ENCODE measurements at places on chromosomes 5 and 9.
A peak's percentile ranks its signal among the peaks of the same experiment; 100 is the strongest.

- DNase-seq: no peak
These were observed 162.9 kb upstream of the DAB2 start for GRCh38 chr5:39587675-39588074.

DNA sequence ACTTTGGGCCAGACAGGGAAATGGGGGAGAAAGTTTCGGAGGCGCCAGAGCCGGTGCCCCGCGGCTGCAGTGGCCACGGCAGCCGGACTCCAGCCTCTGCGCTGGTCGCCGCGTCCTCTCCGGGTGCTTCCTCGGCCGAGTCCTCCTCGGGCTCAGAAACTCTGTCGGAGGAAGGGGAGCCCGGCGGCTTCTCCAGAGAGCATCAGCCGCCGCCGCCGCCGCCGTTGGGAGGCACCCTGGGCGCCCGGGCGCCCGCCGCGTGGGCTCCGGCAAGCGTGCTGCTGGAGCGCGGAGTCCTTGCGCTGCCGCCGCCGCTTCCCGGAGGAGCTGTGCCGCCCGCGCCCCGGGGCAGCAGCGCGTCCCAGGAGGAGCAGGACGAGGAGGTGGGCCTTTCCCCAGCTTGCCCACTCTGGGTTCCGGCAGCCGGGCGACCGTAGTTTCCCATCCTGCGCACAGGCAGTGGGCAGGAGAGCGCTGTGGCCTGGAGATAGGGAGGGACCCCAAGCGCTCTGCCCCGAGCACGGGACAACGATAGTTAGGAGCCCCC, 516 bp downstream of the MAST4 start:
- DNase-seq: peak; percentile 74

- DNase-seq: peak; percentile 80
These were observed 22.7 kb upstream of the QSOX2 start for GRCh38 chr9:136268318-136268717.

GRCh38 chr9:112332977-112333638, at the start of gene PTBP3:
PTBP3 (minus strand) TSS chr9:112333619; CDS start chr9:112297865, 35,754 bp downstream.
- DNase-seq: peak; percentile 90

GRCh38 chr9:88544245-88544644, 9.3 kb downstream of the NXNL2 start:
- no peak for DNase-seq

GRCh38 chr9:13941714-13942113, 372.2 kb downstream of the NFIB start:
- no peak for DNase-seq

- no peak for DNase-seq
These were observed 73.8 kb downstream of the MED27 start for GRCh38 chr9:132005899-132006298.

DNA sequence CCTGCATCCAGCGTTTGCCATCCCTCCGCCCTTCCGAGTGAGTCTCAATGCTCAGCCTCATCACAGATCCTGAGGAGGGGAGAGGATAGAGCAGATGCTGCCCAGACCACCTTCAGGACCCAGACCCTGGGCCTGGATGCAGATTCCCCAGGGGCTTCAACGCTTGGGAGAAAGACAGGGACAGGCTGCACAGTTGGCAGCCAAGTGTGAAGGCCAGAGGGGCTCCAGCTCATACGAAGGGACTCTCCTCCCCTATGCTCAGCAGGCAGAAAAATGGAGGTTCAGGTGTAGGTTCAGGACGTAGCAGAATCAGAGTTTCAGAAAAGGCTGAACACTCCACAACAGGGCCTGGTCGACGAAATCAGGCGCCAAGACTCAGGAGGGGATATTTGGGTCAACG, 378.5 kb upstream of the IRX1 start:
- DNase-seq: peak; percentile 38

- DNase-seq: no peak
These were observed 144.9 kb downstream of the NR2F1-AS1 start for GRCh38 chr5:93436083-93436482.

DNA sequence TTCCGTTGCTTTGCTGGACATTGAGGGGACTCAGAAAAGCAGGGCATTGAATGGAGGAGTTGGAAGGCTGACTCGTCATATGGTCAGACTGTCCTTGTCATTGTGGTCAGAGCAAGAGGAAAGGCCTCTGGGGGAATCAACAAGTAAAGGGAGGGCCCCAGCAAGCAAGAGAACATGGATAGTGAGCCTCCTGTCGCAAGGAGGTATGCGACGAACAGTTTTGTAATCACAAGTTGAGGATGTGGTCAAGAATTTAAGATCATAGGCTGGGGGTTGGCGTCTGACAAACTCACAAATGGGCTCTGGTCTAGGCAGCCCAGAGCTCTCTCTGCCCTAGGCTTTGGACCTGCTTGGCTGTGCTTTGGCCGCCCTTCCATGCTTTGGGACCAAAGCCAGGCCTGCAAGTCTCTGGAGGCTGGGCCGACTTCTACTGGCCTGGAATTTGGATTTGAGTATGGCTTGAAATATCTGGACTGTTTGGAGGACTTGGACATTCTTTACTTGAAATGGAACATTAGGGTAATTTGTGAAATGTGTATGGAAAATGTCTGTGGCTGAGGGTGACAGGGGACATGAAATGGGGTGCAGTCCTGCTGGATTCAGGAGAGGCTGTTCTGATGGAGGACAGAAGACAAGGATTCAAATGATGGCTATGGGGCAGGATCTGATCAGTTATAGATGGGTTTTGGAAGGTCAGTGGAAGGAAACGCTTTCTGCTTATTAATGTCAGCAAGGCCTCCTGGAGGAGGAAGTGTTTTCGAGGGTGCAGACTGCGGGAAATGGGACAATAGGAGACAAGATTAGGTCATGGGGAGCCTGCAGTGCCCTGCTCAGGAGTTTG, 19.2 kb upstream of the NDST1 start:
- no peak for DNase-seq

- peak; percentile 91 for DNase-seq
These were observed 112.8 kb downstream of the ARHGAP26 start for GRCh38 chr5:142883025-142883424.

GRCh38 chr9:20297646-20298084, 324.6 kb downstream of the MLLT3 start:
- DNase-seq: peak; percentile 75

DNA sequence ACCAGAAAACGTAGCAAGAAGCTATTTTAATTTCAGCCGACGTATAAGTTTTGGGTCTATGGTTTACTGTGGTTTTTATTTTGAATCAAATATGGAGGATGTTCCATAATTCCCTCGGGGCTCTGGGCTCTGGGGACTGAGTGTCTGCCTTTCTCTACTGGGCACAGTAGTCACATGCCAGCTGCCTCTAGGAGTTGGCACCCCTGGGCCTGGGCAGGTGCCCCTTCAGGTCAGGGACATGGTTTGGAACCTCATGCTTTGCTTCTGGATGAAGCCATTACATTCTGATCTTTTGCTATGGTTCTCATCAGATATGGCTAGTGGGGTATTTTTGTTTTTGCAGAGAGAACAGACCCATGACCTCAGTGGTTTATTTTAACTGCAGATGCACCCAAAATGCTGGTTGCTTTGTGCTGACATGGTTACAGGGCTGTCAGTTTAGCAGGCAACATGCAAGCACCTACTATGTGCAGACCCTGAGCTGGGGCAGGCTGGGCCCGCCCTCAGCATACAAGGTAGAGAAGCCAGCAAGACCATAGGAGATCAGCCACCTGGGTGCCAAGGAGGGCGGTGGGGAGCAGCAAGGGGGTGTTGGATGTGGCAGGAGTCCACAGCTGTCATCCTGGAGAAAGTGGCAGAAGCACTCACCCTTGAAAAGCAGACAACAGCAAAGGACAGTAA, 54.5 kb upstream of the PSD2 start:
- no peak for DNase-seq

- peak; percentile 66 for DNase-seq
These were observed 4.8 kb upstream of the PLGRKT start for GRCh38 chr9:5442400-5443011.

DNA sequence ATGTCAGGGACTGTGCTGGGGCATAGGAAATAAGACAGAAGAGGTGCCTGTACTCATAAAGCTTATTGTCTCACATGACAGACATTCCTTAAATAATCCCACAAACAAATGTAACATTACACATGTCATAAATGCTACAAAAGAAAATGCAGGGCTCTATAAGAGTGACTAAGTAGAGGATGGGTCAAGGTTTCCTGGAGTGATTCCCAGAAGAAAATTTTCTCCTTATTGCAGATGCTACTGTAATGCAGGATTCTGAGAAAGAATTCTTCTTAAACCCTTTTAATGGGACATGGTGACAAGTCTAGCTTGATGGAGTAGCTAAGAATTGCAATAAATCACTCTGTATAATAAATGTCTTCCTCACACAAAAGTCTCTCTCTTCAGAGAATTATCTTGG, 55.7 kb downstream of the SH3TC2 start:
- no peak for DNase-seq

DNA sequence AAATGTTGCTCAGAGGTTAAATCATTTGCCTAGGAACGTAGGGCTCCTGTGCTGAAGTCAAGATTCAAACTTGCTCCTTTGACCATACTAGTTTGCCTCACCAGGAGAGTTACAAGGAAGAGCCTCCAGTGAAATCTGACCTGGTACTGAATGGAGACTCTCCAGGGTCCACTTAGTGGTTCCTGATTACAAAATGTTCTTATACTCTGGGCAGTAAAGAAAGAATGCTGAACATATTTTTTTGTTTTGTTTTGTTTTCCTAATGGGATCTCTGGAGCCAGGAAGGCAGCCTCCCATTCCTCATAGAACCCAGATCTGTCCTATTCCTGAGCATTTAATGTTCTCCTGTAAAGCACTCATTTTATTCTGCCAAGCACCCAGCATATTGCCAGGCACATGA, 256.5 kb upstream of the CLINT1 start:
- no peak for DNase-seq

- DNase-seq: peak; percentile 68
These were observed 476.4 kb downstream of the KDM4C start for GRCh38 chr9:7234144-7234543.

DNA sequence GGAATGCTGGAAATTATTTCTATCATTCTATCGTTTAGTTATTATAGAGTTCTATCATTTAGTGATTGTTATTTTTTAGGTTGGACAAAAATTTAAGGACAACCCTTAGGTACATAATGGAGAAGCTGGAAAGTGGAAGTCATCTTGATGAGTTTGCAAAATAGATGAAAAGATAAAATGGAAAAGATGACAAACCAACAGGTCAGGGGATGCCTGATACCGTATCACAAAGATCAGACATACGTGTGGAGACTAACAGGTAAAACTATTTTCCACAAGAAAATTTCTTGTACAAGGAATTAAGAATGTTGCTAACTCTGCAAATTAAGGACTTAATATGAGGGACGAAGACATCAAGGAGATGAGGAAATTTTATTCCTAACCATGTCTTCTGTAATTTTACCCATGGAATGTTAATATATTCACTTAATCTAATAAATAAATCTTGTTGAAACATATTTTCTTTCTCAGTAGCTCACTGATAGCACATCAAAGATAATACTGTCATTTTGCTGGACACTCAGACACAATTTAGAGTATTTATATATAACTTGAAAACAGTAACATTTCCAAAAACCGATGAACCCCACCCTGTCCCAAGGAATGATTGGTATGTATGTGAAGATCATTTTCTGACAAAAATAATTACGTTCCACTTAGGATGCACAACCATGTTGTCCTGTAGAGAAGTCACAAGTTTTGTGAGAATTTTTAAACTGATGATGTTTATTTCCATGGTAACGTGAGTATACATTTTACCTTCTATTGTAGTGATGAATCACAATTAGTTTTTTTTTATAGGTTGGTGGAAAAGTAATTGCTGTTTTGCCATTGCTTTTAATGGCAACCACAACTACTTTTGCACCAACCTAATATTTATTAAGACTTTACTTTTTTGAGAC, 2.6 kb downstream of the LURAP1L start:
- no peak for DNase-seq

DNA sequence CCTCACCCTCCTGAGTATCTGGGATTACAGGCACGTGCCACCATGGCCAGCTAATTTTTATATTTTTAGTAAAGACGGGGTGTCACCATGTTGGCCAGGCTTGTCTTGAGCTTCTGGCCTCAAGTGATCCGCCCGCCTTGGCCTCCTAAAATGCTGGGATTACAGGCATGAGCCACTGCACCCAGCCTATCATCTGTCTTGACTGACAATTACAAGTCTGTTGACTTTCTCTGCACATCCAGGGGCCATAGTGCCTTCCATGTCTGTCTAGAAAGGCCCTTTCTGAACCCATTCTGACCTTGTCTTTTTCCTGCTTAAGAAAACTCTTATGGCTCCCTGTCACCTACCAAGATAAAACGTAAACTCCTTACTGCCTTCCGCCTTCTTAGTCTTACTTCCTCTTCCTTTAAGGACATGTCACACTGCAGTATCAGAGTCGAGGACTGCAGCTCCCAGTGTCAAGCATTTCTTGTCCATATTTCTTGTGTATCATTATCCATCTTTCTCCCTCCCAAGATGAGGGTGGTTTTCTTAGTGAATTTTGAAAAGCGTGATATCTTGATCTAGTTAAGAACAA, 49.9 kb upstream of the SHB start:
- no peak for DNase-seq

GRCh38 chr5:40384782-40385390, 294.8 kb upstream of the PTGER4 start:
- no peak for DNase-seq

GRCh38 chr9:16062542-16063240, 509.8 kb downstream of the CCDC171 start:
- DNase-seq: peak; percentile 23

GRCh38 chr9:76403352-76403751, 9.1 kb upstream of the RFK start:
- no peak for DNase-seq

GRCh38 chr5:11258001-11258400, 497.0 kb upstream of the DAP start:
- DNase-seq: no peak

DNA sequence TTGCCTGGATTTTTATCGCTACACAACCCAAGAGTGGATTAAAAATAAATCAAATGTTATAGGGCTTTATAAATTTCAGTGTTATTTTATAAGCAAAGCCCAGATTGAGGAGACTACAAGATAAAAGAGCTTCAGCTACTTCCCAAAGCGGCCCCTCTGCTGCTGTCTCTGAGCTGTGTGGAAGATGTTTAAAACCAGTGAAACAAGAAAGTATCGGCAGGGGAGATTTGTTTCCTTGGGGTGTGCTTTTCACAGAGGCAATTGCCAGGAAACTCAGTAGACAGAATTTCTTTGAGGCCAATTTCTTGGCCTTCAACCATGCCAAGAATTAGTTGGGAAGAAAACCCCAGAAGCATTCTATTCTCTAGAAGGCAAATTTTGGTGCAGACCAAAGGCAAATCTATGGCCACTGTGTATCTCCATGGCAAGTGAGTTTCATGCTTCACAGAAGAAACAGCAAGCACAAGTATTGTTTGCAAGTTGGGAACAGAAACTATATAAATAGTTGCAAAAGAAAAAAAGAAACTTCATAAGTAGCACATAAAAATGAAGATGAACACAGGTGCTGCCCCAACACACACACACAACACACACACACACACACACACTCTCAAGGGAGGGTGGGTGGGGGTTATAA, 197.2 kb downstream of the PARP8 start:
- DNase-seq: no peak

DNA sequence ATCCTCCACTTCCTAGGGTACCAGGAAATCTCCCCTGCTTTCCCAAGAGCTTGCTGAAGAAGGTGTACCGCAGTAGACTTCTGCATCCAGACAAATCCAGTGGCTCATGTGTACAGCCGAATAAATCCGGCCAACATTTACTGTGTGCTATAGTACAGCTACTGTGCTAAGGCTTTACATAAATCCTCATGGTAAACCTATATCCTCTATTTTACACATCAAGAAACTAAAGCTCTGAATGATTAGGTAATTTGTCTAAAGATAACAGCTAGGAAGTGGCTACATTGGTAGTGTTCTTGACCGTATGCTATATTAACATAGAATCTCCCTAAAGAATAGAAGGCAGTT, 511 bp upstream of the WDR41 start:
- DNase-seq: no peak
